ENCODE measurements at places on chromosomes 7 and 10.

DNA sequence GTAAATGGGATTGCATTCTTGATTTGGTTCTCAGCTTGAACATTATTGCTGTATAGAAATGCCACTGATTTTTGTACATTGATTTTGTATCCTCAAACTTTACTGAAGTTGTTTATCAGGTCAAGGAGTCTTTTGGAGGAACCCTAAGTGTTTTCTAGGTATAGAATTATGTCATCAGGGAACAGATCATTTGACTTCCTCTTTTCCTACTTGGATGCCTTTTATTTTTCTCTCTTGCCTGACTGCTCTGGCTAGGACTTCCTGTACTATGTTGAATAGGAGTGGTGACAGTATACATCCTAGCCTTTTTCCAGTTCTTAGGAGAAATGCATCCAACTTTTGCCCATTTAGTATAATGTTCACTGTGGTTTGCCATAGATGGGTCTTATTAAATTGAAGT is 48.8 kb downstream of the ANXA8 start:
- no peak for DNase-seq

GRCh38 chr7:136267822-136268221 is 290.7 kb upstream of the MTPN start:
- DNase-seq = no peak

DNA sequence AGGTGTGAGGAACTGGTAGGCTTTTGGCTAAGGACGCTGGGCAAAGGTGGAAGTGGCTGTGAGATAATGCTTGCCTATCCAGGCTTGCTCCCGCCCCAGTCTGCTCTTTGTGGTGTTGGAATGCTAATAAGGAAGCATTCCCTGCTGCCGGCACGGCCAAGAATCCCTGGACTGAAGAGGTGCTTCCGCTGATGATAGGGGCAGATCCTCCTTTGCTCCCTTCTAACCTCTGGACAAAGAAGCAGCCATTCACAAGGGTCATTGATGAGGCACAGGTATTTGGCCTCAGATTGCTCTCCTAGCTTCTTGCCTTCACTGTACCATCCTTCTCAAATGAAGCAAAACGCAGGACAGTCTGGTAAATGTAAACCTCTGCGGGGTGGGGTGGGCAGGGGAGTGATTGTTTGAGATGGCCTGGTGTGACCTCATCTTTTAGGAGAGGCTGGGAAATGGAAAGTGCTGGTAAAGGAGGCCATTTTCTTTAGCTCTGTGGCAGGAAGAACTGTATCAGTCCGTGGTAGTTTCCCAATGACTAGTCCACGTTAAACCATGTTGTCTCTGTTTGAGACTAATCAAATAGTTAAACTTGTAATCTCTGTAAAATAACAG is 1.7 kb downstream of the PGAM1 start:
- DNase-seq = no peak

DNA sequence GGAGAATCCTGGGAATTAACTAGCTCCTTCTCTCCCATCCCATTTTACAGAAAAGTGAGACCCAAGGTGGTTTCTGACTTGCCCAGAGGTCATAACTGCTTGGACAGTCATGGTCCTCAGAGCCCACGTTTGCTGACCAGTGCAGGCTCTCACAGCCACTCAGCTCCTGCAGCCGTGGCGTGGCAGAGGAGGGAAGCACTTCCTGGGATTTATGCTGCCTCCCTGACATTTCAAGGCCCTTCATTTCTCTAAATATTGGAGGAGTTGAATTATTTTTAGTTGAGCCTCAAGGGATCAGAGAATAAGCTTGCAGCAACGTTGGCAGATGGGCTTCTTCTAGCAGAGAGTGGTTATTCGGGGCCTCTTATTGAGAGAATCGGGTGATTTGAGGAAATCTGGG is 77.1 kb downstream of the LHPP start:
- no peak for DNase-seq

DNA sequence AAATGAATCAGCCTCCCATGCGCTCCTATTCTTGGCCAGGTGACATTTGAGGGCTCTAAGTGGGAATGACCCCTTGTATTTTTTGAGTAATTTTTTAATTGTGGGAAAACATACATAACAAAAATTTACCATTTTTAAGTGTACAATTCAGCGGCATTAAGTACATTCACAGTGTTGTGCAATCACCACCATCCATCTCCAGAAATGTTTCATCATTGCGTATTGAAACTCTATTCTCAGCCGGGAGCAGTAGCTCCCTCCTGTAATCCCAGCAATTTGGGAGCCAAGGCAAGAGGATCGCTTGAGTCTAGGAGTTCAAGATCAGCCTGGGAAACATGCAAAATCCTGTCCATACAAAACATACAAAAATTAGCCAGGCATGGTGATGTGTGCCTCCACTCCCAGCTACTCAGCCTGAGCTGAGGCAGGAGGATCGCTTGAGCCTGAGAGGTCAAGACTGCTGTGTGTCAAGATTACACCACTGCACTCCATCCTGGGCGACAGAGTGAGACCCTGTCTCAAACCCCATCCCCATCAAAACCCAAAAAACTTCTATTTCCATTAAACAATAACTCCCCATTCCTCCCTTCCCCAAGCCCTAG is 2.5 kb downstream of the ANTXRL start:
- DNase-seq = no peak

DNA sequence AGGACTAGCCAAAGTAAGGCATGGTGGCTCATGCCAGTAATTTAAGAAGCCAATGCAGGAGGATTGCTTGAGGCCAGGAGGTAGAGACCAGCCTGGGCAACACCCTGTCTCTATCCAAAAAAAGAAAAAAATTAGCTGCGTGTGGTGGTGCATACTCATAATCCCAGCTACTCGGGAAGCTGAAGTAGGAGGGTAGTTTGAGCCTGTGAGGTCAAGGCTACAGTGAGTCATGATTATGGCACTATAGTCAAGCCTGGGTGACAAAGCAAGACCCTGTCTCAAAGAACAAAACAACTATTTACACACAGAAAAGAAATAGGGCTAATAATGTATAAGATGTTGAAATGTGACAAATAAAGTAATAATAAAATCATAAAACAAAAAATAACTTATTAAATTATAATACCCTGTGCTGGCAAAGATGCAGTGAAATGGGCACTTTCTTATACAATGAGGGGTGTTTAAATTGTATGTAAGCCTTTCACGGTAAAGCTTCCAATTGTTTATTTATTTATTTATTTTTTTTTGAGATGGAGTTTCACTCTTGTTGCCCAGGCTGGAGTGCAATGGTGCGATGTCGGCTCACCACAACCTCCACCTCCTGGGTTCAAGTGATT is 175.2 kb downstream of the TPST1 start:
- DNase-seq = no peak

- no peak for DNase-seq
These were observed 61.7 kb upstream of the TARP start for GRCh38 chr7:38335128-38335491.

GRCh38 chr7:1045069-1046063 is 1.0 kb downstream of the GPR146 start:
- DNase-seq = no peak

DNA sequence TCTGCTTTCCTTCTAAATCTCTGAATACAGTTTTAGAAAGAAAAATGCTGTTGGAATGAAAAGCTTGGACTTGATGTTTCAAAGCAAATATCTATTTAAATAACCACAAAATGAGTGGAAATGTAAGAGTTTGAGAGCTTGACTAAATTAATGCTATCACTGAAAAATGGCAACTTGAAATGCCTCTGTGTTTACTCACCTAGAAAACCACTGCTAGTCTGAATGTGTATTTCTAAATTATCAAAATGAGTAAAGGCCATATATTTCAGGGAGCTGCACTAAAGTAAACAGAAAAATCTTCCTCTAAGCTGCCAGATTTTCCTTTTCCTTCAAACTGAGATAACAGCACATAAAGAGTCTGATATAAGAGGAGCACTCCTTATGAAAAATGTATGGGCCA is 87.9 kb downstream of the DPY19L1 start:
- DNase-seq = no peak

- no peak for DNase-seq
These were observed 206.4 kb upstream of the ETV1 start for GRCh38 chr7:14195871-14196270.

DNA sequence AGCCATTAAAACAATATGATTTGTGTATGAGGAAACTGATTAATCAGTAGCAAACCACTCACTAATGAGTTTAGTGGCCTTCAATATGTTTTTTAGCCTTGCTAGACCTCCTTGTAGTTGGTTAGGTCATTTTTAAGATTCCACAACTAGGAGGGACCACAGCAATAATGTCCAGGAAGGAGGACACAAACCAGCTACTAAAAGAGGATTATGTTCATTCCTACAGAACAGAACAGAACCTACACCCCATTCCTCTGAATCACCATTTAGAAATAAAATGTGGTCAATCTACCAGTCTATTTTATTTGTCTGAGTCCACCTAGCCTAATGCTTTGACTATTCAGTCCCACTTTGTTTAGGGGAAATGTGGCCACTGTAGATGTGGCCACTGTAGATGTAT is 226.3 kb downstream of the GLI3 start:
- DNase-seq = no peak

DNA sequence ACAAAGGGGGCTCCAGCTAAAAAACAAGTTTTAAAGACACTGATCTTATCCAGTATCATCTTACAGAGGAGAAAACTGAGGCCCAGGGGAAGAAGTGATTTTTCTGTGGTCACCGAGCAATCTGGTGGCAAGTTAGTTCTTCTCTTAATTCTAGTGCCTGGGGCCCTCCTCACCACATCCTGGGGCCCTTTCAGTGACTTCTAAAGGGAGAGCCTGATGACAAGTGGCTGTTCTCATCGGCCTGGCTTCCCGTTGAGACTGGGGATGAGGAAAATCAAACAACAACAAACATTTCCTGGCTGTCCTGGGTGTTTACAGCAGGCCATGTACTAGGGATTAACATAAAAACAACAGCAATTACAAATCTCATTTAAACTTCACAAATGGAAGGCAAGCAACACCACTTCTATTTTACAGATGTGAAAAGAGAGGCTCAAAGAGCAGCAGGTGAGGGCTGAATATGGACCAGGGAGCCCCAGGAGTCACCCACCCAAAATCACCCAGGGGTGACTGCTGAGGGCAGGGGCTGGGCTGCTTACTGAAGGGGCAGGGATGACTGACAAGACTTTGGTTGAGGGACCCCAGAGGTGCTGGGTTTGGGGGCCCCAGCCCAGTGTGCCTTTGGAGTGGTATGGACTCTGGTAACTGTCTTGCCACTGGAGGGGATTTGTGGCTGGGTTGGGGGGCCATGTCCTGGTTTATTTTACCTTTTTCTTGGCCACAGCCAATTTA is 24.7 kb upstream of the MTPAP start:
- DNase-seq = no peak

- no peak for DNase-seq
These were observed 167.3 kb downstream of the TPK1 start for GRCh38 chr7:144668503-144668902.

DNA sequence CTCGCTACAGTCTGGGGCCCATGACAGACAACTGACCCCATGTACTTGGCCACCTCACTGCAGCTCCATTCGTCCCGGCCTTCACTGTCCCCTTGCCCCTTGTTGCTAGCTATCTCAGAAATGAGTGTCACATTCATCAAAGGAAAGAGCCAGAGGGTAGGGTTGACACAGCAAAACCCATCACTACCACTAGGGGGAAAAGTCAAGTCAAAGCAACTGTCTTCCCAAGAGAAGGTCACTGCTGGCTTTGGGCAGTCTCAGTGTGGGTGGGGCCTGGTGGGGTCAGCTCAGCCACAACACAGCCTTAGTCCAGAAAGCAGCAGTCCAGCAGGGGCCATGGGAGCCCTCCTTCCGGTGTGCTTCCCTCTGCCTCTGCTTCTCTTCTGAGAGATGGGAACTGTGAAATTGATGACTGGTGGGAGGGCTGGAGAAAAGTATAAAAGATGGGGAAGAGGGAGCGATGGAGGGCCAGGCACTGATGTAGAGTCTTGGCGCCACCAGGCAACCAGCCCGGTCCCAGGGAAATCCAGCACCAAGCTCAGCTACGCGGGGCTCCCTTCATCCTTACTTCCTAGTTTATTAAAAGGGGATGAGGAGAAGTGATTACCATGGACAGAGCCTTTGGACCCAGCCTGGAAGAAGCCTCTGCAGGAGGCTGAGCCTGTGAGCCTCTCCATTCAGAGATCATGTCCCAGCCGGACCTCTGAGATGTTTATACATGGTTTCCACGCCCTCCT is 58.0 kb downstream of the PLXNA4 start:
- DNase-seq = no peak

DNA sequence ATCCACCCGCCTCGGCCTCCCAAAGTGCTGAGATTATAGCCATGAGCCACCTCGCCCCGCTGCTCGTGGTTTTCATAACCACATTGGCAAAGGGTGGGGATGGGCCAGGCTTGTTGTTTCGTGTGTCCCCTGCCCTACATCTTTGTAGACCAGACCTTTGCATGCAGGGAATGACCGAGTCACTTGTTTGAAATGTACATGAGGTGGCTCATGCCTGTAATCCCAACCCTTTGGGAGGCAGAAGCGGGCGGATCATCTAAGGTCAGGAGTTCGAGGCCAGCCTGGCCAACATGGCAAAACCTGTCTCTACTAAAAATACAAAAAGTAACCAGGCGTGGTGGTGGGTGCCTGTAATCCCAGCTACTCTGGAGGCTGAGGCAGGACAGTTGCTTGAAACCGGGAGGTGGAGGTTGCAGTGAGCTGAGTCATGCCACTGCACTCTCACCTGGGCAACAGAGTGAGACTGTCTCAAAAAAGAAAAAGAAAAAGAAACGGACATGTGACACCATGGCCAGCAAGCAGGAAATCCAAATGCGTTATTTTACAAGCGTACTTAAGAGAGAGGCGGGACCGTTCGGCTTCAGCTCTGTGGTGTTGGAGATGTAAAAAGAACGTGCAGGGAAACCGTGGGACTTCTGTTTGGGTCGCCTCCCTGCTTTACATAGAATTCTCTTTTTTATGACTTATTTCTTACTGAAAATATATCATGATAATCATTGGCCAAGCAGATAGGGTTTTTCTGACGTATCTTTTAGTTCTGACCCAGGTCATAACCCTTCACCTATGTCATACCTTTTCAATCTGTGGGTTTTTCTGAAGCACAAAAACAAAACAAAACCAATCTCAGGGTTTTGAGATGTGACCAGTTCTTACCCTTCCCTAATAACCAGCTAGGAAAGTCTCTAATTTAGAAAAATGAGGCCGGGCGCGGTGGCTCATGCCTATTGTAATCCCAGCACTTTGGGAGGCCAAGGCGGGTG is 45.1 kb downstream of the WIPI2 start:
- no peak for DNase-seq

DNA sequence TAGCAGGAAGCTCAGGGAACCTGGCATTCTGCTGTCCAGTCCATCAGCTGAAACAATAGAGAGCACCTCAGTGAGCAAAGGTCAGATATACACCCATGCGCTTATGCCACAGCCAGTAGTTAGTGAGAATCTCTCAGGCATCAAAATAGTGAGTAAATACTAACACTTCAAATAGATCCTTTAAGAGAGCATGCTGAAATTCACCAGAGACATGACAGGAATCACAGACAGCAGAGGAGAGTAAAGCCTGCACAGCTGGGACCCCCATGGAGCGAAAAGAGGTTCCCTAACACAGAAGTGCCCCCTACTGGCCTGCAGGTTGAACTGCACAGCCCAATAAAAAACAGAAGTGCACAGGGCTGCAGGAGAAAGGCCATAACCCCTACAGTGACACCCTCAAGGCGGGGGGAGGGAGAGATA is 57.6 kb upstream of the ANTXRL start:
- DNase-seq = no peak
